ENCODE measurements at places on chromosomes 3 and 15.
A peak's percentile ranks its signal among the peaks of the same experiment; 100 is the strongest.

- DNase-seq = no peak
Measured at GRCh38 chr3:161796780-161797179, 300.2 kb downstream of the OTOL1 start.

GRCh38 chr15:39787479-39787878 lies 4.8 kb upstream of the FSIP1 start:
- no peak for DNase-seq

DNA sequence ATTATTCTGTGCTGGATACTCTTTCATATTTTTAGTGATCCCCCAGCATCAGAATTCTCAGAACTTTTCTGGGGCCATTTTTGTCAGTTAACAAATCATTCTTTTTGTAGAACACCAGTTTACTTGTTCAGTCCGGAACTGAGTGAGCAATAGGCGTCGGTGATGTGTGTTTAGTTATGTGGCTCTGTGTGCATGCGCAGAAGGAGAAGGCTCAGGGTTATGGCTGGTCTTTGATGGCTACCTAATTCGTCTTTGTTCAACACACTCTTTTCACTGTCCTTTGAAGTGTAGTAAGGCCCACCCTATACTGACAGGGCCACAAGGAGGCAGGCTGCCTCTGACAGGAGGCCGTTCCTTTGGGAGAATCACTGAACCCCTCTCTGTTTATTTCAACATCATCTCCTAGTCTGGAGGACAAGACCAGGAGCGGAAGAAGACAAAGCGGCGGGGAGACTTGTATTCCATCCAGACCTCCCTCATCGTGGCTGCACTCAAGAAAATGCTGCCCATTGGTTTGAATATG lies 158.2 kb upstream of the CHRM5 start:
- DNase-seq = no peak

DNA sequence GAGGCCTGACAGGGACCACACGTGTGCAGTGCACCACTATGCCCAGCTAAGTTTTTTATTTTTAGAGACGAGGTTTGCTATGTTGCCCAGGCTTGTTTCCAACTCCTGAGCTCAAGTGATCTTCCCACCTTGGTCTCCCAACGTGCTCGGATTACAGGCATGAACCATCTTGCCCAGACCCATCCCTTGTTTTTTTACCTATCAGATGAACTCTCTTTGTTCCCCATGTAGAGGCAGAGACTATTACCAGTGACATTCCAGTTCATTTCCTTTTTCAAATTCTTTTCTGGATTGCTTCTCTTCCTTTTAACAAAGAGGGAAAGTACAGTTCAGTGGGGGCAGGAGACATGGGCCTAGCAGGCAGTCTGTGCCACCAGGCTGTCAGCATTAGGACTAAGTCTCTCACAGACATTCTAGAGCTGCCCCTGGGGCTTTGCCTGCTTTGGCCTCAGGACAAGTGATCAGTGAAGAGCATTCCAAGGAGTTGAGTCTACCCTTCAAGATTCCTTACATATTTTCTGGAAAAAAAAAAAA lies 103.5 kb upstream of the SLC7A14 start:
- no peak for DNase-seq

- DNase-seq = no peak
Measured at GRCh38 chr15:50210462-50211157, 28.6 kb downstream of the SLC27A2 start.

GRCh38 chr3:58609990-58610389 lies 32.8 kb upstream of the FAM107A start:
- DNase-seq = no peak

- DNase-seq = no peak
Measured at GRCh38 chr3:129002573-129003569, 1.8 kb downstream of the EFCC1 start.

GRCh38 chr3:52031896-52032295 lies 24.5 kb downstream of the DUSP7 start:
- DNase-seq = no peak

GRCh38 chr15:83062768-83063180 lies 4.3 kb downstream of the BTBD1 start:
- DNase-seq = no peak

- no peak for DNase-seq
Measured at GRCh38 chr3:59685432-59685831, 635.6 kb upstream of the CFAP20DC start.

DNA sequence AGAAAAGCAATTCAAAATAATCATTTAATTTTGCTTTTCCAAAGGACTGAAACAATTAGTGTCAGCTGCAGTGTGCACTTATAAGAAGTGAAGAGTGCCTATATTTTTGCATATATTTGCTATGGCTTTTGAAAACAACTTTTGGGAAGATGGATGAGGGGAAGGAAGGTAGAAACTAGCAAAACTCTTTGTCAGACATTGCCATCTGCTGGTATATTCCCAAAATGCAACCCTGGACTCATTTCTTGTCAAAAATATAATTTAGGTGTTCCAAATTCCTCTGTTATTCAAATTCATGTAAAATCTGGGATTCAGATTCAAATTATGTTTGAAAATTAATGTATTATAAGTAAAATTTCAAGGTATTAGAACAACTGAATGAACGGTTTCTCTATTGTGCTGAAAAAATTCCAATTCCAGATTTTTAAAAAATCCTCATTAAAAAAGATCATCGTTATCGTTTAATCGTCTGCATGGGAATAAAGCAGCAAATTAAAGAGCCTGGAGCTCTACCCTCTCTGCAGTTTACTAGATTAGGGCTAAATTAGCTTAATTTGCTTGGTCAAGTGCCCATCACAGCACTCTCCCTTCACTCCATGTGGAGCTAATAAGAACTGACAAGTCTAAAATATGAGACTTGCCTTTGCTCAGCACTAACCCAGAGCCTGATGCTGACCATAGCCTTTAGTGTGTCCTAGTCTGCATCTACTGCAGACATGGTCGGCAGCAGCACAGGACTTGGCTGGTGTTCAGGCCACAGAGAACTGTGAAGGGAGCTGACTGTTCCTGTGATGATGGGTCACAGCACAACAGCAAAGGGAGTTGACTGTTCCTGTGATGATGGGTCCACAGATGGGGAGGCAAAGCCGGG lies 67.9 kb upstream of the MITF start:
- DNase-seq = no peak

DNA sequence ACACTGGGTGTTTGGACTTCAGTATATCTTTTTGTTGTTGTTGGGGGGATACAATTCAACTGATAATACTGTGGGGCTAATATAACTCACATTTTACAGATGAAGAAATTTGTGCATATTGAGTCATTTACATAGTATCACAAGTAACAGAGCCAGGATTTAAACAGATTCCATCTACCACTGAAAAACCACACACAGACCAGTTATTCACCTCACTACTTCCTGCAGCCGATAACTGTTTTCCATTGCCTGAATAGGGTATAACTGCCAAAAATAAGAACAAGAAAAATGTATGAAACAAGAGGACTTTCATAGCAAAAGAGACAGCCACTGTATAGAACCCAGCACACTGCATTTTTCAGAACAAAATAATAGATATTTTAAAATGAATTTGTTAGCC lies 215.8 kb upstream of the CNTN6 start:
- no peak for DNase-seq

DNA sequence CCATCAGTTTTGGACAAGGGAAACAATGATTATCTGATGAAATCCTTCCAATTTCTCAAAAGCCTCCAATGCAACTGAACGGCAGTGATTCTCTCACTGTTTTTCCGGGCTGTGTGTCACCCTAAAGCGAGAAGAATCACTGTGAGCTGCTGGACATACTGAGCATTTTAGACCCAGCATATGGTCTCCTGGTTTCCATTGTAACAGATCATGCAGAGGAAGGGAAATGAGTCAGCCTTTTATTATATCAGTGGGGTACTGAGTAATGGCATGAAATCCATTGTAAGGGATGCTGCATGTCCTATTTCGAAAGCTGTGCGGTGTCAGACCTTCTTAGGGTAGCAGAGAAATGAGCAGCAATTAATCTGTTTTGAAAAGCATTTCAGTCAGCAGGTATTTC lies 287.1 kb downstream of the IL5RA start:
- DNase-seq = no peak

DNA sequence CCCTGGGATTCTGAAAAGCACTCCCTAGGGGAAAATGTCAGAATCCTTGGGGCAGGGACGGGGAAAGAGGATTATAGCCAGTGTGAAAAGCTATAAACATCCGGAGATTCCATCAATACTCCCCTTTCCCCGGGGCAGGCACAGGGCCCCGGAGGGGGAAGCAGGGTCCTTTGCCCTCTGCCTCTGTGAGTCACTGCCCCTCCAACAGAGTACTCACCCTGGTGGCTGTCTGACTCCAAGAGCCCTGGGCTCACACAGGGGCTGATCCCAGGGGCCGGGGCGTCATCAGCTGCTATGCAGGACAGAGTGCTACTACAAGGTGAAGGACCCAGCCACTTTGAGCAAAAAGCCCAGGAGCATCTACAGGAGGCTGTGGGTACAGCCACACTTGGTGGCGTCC lies 133.0 kb upstream of the PRR20G start:
- DNase-seq = no peak

GRCh38 chr15:39589193-39589814 lies 8.4 kb downstream of the THBS1 start:
- DNase-seq = no peak

- DNase-seq = peak; percentile 26
Measured at GRCh38 chr3:72288955-72289691, 504.2 kb upstream of the PROK2 start.

- no peak for DNase-seq
Measured at GRCh38 chr3:137110392-137110996, 152.7 kb downstream of the IL20RB start.

- peak; percentile 76 for DNase-seq
Measured at GRCh38 chr15:41904541-41905005, 10.7 kb upstream of the SPTBN5 start.

GRCh38 chr3:2166552-2166951 lies 67.9 kb downstream of the CNTN4 start:
- DNase-seq = no peak

GRCh38 chr3:94234177-94234788 lies 171.4 kb downstream of the NSUN3 start:
- DNase-seq = no peak

GRCh38 chr3:174540116-174540908 lies 318.8 kb upstream of the NAALADL2 start:
- DNase-seq = no peak

DNA sequence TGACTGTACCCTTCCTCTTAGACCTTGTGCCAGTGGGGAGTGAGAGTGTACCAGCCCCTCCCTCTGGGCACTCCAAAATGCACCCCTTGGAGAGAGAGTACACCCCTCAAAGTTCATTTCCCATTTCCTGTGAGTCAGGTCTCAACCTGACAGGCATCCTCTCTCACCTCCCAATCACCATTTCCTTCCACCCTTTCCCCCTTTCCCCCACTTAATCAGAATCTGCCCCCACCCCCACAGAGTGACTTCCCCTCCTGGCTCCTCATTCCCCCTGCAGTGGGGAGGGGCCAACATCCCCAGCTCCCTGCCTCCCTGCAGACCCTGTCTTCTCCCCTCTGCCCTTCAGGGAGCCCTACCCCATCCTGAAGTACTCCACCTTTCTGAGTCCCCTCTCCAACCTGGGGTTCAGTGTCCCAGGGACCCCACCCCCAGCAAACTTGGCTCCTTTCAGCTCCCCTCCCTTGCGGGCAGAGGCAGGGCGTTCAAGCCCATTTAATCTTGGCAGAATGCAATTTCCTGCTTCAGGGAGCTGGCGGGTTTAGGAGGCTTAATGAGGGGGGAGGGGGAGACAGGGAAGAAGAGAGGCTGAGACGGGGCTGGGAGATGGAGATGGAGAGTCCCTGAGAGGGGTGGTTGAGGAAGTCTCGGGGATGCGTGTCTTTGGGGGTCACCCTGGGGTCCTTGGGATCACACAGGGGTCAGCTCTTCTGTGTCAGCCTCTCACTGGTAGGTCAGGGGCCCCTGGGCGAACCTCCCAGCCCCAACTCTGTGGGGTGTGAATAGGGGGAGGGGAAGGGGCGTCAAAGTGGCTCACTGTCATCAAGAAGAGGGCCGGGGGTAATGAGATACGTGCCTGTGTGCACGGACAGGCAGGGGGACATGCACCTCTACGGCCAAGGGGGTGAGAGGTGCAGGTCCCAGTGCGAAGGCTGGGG lies 16.6 kb upstream of the SEMA3F start:
- DNase-seq = no peak

GRCh38 chr3:195810455-195810845 lies 1.3 kb downstream of the MUC4 start:
- no peak for DNase-seq

DNA sequence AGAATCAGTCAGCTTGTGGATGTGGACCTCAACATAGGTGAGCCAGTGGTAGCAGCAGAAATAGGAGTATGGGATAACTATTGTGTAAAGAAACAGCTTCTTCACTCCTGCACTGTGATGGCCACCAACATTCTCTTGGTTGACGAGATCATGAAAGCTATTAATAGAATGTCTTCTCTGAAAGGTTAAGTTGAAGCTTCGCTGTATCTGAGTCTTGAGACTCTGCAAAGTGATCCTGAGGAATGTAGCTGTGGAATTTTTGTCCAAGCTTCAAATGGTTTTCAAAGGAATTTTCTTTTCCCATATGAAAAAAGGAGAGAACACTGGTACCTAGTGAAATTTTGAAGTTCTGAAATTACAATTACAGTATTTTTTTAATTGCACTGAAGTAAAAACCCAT lies 146.3 kb downstream of the GMNC start:
- no peak for DNase-seq
